SW 1271 (cell line): ENCODE measurements at places on chromosomes 12 and 14.

GRCh38 chr12:84641940-84642545 is 270.6 kb downstream of the SLC6A15 start:
- no peak for DNase-seq

GRCh38 chr14:102901633-102902032 is 20.8 kb upstream of the AMN start:
- no peak for DNase-seq

DNA sequence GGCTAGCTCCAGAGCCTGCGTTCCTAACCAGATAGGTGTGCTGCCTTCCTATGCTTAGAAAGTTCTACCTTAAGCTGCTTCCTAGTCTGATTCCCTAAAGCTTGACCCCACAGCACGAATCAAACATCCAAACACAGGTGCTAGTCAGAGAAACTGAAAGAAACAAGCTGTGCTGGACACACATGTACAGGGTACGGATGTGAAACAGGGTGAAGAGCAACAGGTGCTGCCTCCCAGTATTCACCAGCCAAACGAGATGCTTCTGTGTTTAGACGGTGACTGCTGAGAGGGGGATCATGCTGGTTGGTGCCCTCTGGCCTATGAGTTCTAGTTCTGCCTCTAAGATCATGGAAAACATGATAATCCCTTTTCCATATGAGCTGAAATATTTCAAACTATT is 105.3 kb downstream of the GRIP1 start:
- no peak for DNase-seq

- DNase-seq, result no peak
These were observed 199.9 kb upstream of the RTL1 start for GRCh38 chr14:101103321-101103901.

DNA sequence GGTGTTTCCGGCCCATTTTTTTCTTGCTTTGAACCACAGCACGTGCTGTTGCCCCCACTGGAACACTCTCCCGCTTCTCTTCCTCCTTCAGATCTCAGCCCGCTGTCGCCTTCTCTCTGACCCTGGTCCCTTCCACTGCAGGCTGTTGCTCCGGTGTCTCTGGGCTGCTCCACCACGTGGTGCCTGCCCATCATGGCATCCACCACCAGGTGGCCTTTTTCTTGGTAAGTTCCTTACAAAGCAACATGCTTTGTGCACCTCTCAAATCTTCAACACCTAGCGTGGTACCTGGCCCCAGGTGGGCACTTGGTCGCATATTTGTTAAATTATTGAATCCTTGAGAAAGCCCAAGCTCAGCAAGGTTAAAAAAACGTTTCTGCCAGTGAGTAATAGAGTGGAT is 19.1 kb downstream of the TUNAR start:
- peak; percentile 13 for DNase-seq

GRCh38 chr14:80077262-80077661 is 134.0 kb downstream of the DIO2 start:
- DNase-seq, result no peak

DNA sequence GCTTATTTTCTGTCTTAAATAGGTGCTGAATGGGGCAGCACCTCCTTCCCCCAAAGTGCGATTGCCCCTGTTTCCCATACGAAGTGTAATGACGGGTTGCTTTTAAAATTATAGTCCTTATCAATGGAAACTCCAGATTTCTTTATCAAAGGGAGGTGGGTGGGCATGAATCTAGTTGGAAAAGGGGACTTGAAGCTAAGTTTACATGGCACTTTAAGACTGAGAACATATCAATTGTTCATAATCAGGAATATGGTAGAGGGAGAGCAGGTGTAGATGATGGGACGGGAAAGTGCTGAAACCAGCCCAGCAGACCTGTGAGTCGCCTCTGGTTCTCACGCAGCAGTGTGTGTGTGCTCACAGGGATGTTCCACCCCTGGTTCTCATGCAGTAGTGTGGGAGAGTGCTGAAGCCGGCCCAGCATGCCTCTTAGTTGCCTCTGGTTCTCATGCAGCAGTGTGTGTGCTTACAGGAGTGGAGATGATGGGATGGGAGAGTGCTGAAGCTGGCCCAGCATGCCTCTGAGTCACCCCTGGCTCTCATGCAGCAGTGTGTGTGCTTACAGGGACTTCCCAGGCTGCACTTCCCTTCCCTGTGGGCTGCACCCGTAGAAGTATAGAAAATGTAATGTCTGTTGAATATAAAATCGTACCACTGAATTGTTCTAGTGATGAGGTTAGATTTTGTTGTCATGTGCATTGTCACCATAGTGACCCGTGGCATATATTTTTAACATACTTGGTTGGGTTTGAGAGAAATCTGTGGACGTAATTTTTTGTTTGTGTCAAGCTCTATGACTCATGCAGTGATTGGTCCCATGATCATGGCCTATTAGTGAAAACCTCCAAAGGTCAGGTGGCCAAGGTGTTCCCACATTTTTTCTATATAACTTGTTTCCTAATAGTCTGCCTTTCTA is 51.6 kb downstream of the GPATCH2L start:
- no peak for DNase-seq

DNA sequence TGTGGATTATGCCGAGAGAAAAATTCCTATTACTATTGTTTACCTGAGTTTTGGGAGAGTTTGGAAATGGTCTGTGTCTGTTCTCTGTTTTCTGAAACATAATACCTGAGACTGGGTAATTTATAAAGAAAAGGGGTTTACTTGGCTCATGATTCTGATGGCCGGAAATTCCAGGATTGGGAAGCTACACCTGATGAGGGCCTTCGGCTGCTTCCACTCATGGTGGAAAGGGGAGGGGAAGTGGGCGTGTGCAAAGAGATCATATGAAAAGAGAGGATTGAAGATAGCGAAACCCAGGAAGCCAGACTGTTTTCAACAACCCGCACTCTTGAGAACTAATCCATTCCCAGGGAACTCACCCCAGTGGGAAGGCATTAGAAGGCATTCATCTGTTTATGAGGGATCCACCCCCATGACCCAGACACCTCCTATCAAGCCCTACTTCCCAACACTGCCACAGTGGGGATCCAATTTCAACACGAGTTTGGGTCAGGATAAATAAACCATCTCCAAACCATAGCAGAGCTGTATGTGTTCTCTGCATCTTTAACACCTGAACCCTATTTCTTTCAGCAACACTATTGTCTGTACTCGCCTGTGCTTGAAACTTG is 51.1 kb downstream of the APAF1 start:
- no peak for DNase-seq

DNA sequence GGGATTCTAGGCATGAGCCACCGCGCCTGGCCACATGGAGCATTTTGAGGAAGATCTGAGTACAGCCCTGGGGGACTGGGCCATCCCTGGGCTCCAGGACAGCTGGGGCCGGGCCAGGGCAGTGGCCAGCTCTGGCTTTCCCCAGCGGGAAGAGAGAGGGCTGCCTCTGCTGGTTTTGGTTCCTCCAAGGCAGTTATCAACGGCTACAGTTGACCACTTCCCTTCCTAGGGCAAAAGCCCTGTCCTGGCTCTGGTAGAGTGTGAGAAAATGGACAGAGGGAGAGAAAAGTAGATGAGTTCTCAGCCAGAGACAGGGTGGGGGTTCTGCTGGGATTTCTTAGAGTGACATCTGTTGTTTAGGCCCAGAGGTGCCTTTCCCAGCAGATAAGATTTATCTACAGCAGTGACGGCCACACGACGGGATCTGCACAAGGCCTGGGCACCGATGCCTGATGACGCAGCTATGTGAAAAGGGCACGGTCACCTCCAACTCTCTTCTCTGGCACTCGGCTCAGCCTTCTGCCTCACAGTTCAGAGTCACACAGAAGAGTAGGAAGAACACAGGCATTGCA is 5.5 kb upstream of the HVCN1 start:
- DNase-seq, result no peak

DNA sequence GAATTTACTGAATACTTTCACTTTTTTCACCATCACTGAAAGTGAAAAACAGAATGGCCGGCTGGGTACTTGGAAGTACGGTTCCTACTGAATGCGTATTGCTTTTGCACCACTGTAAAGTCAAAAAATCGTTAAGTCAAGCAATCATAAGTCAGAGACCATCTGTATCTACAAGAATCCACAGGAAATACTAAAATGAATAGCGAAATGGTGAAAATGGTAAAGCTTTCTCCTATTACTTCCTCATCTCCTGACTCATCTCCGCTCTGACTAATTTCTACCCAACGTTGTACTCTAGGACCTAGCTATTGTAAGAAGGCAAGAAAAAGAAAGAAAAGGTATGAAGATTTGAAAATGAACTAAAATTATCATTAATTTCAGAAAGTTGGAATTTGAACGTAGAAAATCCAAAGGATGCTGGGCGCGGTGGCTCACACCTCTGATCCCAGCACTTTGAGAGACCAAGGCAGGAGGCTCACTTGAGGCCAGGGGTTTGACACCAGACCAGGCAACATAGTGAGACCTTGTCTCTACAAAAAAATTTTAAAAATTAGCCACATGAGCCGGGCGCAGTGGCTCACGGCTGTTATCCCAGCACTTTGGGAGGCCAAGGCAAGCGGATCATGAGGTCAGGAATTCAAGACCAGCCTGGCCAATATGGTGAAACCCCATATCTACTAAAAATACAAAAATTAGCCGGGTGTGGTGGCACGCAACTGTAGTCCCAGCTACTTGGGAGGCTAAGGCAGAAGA is 5.3 kb upstream of the CDCA4 start:
- no peak for DNase-seq

- DNase-seq, result no peak
These were observed 994.1 kb upstream of the TMEM132C start for GRCh38 chr12:127272864-127273263.

- DNase-seq, result no peak
These were observed 74.3 kb downstream of the MAP3K9 start for GRCh38 chr14:70735043-70735442.

DNA sequence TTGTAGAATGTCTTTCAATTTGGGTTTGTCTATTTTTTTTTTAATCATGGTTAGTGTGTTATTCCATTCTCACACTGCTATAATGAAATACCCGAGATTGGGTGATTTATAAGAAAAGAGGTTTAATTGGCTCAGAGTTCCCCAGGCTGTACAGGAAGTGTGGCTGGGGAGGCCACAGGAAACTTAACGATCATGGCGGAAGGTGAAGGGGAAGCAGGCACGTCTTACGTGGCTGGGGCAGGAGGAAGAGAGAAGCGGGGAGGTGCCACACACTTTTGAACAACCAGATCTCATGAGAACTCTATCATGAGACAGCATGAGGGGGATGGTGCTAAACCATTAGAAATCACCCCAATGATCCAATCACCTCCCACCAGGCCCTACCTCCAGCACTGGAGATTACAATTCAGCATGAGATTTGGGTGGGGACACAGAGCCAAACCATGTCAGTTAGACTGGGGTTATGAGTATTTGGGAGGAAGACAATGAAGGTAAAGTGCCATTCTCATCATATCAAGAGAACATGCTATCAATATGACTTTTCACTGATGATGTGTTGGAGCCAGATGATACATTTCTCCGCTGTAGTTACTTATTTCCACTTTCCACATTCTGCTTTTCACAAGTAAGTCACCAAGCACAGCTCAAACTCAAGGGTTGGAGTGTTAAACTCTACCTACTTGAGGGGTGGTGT is 45.8 kb downstream of the AP5M1 start:
- no peak for DNase-seq

- DNase-seq, result no peak
These were observed 2.1 kb downstream of the TMEM179 start for GRCh38 chr14:104602315-104602932.

GRCh38 chr14:23697680-23698079 is 61.5 kb downstream of the DHRS2 start:
- DNase-seq, result no peak

DNA sequence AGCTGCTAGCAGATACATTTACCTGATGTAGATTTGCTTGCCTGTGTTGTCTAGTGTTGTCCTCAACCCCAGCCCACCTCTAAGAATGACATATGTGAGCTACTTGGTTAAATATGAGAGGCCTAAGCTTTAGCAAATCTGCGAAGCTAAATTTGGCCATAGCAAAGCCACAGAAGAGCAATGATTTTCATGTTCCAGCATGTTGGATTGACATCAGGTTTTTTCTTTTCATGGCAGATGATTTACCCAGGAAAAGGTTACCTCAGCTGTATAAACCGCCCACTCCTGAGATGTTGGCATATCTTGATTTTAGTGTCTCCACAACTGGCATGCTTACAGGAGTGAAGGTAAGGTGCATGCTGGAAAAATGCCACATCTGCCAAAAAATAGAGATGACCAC is 36.4 kb upstream of the ATF1 start:
- DNase-seq, result no peak

DNA sequence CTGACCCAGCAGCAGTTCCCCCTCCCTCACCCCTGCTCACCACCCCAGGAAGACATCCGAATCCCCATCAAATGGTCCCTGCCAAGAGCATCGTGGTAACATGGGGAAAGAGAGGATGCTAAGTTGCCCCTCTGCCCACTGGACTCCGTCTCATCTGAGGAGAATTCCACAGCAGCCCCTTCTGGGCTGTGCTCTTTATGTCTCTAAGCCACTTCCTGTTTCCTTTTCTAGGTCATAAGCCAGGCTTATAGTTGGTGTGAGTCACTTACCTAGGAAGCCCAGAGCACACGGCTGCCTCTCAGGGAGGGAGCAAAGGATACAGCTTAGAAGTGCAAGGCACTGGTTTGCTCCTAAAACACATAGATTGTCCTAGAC is 76.0 kb downstream of the VCPKMT start:
- DNase-seq, result peak; percentile 66

GRCh38 chr14:22671622-22672021 is 27.5 kb upstream of the OR6J1 start:
- no peak for DNase-seq

- DNase-seq, result no peak
These were observed 438.9 kb upstream of the FAR2 start for GRCh38 chr12:28709986-28710685.

- no peak for DNase-seq
These were observed 45.8 kb upstream of the ATP23 start for GRCh38 chr12:57895389-57896114.

GRCh38 chr12:88935856-88936255 is 355.6 kb upstream of the KITLG start:
- DNase-seq, result no peak

DNA sequence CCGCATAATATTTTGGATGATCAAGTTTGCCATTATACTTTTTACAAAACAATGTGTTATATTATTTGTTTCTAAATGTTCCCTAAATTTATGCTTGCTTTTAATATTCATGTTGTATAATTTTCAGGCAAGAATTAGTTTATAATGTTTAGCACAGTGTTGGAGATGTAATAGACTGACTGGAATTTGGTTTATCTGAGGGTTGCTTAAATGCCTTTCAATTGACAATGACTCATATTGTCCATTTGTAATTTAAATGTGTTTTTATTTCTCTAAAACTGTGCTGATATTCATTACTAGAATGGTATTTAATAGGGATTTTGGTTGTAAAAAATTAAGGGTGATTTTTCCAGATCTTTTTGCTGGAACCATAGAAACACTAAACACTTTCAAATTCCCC is 788.4 kb downstream of the SLC6A15 start:
- DNase-seq, result no peak

- DNase-seq, result no peak
These were observed 73.3 kb downstream of the NCOR2 start for GRCh38 chr12:124493809-124494750.

GRCh38 chr14:68685419-68686204 is 107.3 kb downstream of the ZFP36L1 start:
- no peak for DNase-seq

GRCh38 chr12:68397566-68398158 is 65.5 kb upstream of the MDM1 start:
- no peak for DNase-seq

- DNase-seq, result no peak
These were observed 511.7 kb downstream of the TMTC2 start for GRCh38 chr12:83198291-83199015.

- no peak for DNase-seq
These were observed 9.6 kb downstream of the CALM1 start for GRCh38 chr14:90406384-90406798.
